Left kidney (tissue), 8 donors: ENCODE measurements at places on chromosomes 1 and 21.
A peak's percentile ranks its signal among the peaks of the same experiment; 100 is the strongest.

DNA sequence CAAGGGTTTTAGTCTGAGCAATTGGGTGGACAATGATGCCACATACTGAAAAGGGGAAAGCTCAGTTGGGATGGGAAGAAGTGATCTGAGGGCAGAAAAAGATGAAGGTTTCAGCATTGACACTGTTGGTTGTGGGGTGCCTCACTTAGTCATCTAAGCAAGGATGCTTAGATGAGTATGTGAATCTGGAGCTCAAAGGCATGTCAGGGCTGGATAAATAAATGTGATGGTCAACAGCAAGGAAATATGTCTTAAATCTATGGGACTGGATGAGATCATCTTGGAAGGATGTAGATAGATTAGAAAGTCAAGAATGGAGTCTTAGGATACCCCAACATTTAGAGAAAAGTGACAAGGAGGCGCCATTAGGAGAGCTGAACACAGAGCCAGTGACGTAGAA, 114.6 kb downstream of the ZBTB18 start:
- no peak for DNase-seq

- no peak for DNase-seq
These were observed 185.3 kb upstream of the USP24 start for GRCh38 chr1:55400508-55400907.

- DNase-seq: no peak
These were observed 2.5 kb downstream of the OLFML2B start for GRCh38 chr1:162021124-162021523.

GRCh38 chr1:247286134-247286670, 30.3 kb downstream of the VN1R5 start:
- DNase-seq: no peak

DNA sequence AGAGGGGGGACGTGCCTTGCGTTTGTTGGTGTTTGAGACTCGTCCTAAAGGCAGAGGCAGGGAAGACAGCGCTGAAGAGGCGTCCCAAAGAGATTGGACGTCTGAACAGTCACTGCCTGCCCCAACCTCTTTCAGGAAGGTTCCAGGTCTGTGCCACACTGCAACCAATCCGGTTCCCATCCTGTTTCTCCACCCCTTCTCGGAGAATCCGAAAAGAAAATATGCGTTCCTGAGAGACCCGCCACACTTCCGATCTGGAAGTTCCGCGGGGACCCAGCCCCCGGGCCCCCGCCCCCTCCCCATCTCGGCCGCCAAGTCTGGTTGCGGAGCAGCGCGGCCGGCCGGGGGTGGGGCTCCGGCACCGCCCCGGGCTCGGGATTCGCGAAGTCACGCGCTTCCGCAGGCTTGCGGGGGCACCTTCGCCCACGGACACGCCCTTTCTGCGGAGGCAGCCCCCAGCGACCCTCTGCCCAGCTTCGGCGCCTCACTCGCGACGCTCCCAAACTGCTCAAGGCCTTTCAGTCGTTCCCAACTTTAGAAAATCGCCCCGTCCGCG, 124.5 kb upstream of the DPYD start:
- no peak for DNase-seq

GRCh38 chr1:78092643-78093042, 46.9 kb downstream of the GIPC2 start:
- no peak for DNase-seq

DNA sequence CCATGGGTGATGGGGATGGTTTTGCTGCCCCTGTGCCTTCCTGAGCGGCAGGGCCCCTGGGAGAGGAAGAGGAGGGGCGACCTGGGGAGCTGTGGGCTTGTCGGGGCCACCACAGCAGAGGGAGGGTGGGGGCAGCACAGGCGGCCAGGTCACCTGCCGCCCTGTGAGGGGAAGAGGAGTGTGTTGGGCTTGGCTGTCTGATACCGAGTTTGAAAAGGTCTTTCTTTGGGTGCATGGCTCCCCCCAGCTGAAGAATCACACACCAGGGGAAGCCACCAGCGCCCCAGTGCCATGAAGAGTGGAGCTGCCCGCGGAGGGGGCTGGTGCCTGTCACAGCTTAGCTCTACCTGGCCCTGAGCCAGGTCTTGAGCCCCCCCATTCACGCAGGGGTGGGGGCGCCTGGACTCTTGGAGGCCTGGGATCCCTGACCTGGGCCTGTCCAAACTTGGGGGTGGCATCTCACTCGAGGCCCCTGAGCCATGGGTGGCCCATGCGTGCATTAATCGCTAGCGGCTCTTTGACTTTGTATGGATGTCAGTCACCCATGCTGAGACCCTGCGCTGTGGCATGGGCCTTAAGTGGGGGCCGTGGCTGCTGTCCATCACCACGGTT, 26.4 kb downstream of the CSTB start:
- DNase-seq: no peak

DNA sequence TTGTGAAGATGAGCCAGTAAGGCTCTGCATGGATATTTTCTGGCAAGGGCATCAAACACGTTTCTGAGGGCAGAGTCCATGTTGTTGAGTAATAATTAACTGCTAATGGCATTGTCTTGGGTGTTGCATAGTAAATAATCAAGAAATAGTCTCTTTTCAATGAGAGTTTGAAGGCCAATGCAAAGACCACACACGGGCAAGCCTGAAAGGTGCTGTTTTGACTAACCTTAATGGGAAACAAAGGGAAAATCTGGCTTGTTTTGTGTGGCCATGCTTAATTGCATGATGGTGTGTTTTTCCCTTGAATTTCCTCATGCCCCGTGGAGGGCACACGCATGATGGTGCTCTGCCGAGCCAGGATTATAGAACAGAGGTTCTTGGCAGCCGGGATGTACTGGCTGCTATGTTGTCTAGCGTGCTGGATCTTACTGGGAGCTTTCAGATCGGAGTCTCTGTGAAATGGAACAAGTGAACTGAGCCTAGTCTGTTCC, 127.6 kb downstream of the NOS1AP start:
- DNase-seq: no peak

DNA sequence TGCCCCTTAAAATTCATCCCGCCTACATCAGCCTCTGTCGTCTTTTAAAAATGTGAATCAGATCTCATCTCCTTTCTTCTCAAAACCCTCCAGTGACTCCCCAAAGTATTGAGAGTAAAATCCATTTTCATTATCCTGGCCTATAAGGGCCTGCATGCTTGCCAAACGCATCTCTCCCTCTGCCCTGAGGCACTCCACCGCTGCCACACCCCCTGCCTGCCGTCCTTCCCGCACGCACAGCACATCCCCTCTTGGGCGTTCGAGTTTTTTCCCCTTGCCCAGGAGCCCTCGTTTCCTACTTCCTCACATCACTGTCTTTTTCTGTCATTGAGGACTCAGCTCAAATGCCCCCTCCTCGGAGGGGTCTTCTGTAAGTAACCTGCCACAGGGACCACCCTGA, 53.3 kb upstream of the MTR start:
- DNase-seq: no peak

DNA sequence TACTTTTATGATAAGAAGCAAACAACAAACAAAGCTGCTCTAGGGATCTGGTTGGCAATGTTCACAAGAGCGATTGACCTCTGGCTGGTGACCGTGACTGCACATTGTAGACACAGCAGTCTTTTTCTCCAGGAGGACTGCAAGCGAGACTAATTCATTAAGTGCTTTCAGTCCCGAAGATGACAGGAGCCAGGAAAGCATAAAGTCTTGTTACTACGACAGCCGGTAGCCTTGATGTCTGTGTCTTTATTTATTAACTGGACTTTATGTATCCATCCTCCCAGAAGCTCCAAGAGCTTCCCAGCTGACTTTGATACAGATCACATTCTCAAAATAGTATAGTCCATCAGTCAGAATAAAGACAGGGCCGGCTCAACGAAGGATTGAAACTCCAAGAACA, 18.2 kb downstream of the FAM163A start:
- peak; percentile 56 for DNase-seq

DNA sequence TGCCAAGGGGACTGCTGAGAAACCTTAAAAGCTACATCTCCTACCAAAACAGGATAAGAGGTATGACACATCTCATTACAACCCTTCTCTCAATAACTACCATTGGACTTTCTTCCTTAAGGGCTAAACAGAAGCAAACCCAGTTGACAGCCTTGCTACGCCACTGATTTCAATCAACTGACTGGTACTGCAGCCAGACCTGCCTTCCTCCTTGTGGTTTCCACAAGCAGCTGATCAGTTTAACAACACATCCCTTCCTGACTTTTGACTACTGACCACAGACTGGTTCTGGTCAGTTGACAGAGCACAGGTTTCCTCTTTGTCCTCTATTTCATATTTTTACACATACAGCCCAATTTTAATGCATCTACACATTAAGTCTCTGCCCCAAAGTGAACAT, 108.8 kb downstream of the ADAMTS1 start:
- no peak for DNase-seq

GRCh38 chr1:36982709-36983108, 51.6 kb downstream of the GRIK3 start:
- DNase-seq: no peak

DNA sequence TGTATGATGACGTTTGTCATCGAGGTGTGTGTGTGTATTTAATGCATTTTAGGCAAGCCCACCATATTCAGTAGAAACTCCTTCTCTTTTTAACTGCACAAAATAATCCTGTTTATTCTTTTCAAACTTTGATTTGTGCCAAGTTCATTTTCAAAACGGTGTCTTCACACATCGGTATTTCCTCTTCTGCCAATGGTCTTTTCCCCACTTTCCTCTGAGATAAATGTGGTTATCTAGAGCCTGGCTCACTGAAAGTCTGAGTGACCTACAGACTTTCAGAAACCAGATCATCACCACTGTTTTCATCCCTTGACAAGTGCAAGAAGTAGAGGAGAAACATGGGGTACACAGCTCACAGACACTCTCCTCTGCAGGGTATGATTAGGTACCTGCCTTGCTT, 69.4 kb downstream of the GPATCH2 start:
- no peak for DNase-seq

DNA sequence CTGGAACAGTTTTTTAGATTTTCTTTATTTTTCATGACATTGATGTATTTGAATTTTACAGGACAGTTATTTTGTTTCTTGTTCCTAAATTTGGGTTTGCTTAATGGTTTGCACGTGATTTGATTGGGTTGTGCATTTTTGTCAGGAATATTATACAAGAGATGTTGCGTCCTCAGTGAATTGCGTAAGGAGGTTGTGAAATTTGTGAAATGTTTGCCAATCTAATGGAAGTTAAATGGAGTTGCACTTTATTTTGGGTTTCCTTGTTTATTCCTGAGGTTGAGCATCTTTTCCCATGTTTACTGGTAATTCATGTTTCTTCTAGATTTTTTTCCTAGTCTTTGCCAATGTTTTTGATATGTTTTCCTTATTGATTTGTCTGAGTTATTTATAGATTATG, 19.9 kb downstream of the ZNF648 start:
- DNase-seq: no peak

DNA sequence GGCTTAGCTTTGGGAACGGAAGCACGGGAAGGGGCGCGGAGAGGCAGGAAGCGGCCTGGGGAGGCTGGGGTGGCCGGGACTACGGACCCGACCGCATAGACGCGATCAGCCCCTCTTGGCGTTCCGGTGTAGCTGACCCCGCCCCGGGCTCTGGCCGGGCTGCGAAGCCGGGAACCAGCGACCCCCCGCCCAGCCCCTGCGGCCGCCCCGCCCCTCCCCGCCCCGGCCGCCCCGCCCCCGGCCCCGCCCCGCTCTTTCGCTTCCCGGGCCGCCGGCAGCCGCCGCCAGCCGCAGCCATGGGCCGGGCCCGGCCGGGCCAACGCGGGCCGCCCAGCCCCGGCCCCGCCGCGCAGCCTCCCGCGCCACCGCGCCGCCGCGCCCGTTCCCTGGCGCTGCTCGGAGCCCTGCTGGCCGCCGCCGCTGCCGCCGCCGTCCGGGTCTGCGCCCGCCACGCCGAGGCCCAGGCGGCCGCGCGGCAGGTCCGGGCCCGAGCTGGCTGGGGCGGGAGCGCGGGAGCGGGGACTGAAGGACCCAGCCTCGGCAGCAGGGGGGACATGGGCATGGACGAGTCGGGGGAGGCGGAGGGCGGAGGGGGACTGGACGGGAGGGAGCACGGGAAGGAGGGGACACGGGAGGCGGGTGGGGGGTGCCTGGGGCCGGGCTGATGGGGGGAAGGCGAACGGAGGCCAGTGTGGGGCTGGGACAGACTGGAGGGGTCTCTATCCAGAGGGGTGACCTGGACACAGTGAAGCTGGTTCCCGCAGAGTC, at the start of gene SELENON:
Gene SELENON (plus strand): TSS at position 259 of the 768 bp plus-strand sequence. CDS start 38 bp downstream, at position 297.
- peak; percentile 46 for DNase-seq

DNA sequence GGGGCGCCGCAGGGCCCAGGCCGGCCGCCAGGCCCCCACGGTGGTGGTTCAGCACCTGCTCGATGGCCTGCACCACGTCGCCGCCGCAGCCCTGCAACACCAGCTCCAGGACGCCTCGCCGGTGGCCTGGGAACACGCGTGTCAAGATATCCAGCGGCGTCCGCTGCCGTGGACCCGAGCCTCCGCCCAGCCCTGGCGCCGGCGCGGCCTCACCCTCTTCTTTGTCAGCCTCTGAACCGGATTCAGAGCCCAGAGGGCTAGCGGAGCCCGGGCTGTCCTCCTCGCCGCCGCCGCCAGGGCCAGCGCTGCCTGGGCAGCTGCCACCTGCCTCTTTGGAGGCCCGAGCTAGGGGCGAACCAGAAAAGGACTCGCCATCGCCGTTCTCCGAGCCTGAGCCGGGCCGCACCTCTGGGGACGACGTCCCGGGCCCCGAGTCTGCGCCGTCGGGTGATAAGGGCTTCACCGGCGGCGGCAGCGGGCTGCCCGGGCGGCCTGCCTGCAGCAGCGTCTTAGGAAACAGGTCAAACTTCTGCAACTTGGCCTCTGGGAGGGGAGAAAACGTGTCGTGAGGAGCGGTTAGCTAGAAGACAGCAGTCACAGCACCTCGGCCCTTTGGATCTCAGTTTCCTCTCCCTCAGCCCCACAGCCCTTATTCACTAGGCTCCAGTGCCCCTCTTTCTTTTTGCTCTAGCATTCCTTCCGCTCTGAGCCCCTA, 3.9 kb downstream of the DMRTA2 start:
- no peak for DNase-seq

- no peak for DNase-seq
These were observed 41.8 kb downstream of the CHRM3 start for GRCh38 chr1:239428120-239428710.

DNA sequence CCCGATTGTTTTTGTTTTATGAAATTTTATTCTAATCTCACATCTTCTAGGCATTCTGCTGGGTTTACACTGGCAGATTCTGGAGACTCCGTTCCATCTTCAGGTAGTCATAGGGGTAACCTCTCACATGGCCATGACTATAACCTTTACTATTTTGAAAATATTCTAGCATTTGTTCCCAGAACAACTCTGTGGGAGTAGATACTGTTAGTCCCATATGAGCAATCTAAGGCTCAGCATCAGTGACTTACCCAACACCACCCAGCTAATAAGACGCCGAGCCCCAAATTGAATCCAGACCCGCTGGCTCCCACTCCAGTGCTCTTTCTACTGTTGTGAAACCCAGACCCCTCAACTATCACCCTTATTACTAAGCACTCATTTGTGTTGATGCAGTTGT, 9.8 kb downstream of the ADAMTS4 start:
- no peak for DNase-seq

GRCh38 chr21:15001113-15001512, 63.7 kb downstream of the NRIP1 start:
- no peak for DNase-seq

GRCh38 chr1:32761253-32761877, 55.8 kb downstream of the YARS1 start:
- no peak for DNase-seq

- DNase-seq: no peak
These were observed 74.4 kb downstream of the CLSTN1 start for GRCh38 chr1:9749361-9749760.
